DMS153 (cell line): ENCODE measurements at places on chromosomes 1 and 21.

GRCh38 chr1:173553312-173553711 is 49.6 kb downstream of the SLC9C2 start:
- no peak for DNase-seq

DNA sequence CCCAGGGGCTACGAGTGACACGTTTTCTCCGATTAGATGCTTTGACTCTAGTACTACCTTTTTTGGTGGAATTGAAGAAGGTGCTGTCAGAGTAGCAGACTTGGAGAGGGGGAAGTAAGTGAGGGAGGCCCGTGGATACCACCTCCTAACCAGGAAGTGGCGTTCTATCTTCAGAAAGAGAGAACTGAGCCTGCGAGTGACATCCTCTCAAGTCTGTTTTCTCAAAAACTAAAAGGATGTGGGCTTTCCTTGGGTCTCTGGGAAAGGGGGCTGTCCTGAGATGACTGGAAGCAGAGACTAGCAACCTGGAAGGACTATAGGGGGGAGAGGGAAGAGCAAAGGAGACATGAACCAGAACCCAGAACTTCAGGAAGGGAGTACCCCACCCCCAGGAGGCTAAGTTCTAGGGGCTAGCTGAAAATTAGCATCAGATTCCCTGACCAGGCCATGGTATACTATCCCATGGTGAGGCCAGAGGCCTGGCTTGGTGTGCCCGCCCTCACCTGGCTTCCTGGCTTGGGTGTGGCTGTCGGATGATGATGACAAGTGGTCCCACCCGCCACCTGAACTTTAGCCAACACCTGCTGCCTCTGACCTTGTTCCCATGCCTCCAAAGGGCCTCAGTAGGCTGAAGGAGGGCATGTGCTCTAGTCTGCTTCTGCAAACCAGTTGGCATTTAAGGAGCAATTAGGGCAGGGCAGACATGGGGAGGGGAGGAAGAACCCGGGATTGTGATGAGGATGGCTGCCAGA is 49.1 kb downstream of the ATP2B4 start:
- no peak for DNase-seq

DNA sequence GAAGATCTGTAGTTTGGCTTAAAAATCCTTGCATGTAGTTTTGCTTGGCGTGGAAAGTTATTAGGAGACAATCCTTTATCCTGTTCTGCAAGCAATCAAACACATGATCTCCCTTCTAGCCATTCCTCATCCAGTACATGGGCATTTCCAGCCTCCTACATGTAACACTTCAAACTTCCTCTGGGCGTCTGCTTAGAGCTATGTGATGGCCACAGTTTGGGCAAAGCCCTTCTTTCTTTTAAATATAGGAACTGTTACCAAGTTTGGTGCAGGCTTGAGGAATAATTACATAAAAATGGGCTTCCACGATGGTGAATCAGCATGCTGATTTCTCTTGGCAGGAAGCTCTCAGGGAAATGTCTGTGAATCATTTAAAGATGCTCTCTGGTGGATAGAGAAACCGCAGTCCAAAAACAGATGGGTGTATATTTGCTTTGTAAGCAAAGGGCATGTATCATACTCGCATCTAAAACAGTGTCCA is 176.9 kb upstream of the FMN2 start:
- no peak for DNase-seq

GRCh38 chr1:145729196-145729595 is 9.9 kb downstream of the CD160 start:
- DNase-seq = no peak

- DNase-seq = no peak
Measured at GRCh38 chr1:80445033-80445432, 1355.7 kb upstream of the ADGRL2 start.

DNA sequence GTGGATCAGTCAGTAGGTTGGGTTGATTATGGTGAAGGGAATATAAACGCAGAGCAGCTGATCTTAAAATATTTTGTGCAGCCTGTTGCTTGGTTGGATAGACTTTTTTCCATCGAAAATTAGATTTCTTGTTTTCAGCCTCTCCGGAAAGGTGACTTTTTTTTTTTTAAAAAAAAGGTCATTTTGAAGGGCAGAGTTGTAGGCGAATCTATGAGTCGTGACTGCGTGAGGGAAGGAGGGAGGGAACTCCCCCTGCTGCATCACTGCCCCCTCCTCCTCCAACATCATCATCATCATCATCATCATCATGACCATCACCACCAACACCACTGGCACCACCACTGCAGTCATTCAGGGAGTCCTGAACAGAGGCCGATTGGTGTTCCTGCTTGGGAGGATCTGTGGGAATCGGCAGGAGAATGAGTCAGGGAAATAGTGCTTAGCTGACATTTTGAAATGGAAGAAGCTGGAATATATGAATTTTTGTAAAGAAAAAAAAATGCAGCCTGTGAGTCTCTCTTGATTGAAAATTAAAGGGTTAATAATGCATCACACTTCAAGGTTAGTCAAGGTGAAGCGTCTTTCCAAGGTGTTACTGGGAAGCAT is 1.2 kb downstream of the ATP1B1 start:
- DNase-seq = no peak

- no peak for DNase-seq
Measured at GRCh38 chr1:182556279-182556678, 32.8 kb downstream of the RNASEL start.

GRCh38 chr1:165742194-165742593 is 26.5 kb downstream of the TMCO1 start:
- DNase-seq = no peak

GRCh38 chr1:84301004-84301784 is at the start of gene SAMD13:
Gene SAMD13, plus strand, starts transcription at chr1:84301708. Its CDS starts 1,527 bp downstream, at chr1:84303235.
- DNase-seq = peak; percentile 53

DNA sequence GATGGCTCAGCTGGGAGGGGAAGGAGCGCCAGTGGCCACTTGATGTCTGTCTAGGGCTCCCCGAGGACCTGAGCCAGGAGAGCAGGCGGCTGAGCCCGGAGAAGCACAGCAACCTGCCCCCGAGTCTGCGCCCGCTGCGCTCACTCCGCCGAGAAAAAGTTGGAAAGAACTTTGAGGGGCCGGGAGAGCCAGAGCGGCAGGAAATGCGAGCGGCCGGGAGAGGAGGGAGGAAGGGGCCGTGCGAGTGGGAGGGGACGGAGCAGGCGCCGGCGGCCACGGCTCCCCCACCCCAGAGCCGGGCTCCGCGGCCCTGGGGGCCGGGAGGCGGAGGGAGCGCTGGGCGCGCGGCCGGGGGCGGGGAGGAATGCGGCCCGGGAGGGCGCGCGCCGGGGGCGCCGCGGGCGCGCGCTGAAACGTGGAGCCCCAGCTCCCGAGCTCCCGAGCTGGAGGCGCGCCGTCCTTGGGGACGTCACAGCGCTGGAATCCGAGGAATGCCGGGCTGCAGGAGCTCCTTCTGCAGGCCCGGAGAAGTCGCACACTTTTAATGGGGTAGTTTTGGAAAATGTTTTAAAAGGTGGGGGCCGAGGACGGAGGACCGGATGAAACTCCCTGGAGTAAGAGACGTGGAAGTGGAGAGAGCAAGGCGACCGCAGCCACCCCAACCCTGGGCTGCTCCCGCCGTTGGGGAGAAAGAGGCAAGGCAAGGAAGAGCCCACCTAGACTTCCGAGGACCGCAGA is at the start of gene PTPN14:
Gene PTPN14, minus strand, starts transcription at position 167 of the 738 bp plus-strand sequence. CDS start 86,799 bp downstream, outside the sequence.
- no peak for DNase-seq

DNA sequence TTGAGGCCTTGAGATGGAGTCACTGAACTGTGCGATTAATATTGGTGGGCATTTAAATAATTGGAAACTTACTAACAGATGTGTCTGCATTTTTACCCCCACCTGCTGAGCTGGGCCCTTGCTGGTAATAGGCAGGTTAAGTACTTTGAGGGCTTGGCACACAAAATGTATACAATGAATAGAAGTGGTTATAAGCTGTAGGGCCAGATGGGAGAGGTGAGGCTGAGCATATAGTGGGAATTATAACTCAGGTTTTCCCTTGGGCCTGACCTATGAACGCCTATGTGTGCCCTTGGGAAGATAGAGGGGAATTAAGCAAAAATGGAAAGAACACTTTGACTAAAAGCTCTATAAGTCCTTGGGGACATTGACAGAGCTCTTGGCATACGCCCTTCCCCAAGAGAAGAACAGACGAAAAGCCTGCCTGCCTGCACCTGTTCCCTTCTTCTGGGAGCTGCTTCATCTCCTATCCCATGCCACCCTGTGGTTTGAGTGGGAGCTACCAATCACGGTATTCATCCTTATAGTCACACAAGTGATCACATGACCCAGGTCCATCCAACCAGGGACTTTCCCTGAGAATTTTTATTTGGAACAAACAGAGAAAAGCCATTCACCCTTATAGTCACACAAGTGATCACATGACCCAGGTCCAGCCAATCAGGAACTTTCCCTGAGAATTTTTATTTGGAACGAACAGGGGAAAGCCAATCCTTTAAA is 260.7 kb upstream of the CSF3R start:
- DNase-seq = peak; percentile 29

DNA sequence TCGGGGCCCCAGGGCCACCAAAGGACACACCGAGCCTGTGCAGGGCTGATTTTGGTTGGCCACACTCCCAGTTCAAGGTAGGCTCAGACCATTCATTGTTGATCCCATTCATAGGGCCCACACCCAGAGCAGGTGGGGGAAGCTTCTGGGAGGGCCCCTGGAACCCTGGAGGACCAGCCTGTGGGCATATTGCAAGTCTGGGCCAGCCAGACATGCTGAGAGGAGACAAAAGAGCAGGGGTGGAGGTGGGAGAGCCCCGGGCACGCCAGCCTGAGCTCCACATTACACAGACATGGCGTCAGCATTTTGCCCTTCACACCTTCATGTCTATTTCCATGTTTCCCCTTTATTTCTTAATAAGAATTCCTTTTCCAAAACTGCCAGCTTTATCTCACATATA is 25.7 kb downstream of the PMVK start:
- no peak for DNase-seq

- DNase-seq = no peak
Measured at GRCh38 chr21:32602099-32602498, 10.1 kb downstream of the CFAP298 start.

- no peak for DNase-seq
Measured at GRCh38 chr1:236247286-236247685, 34.5 kb downstream of the ERO1B start.

GRCh38 chr1:111733183-111733991 is 5.8 kb downstream of the INKA2 start:
- no peak for DNase-seq

GRCh38 chr1:36269408-36269838 is 36.7 kb upstream of the SH3D21 start:
- no peak for DNase-seq

GRCh38 chr1:154342132-154342531 is 16.8 kb downstream of the ATP8B2 start:
- DNase-seq = no peak

DNA sequence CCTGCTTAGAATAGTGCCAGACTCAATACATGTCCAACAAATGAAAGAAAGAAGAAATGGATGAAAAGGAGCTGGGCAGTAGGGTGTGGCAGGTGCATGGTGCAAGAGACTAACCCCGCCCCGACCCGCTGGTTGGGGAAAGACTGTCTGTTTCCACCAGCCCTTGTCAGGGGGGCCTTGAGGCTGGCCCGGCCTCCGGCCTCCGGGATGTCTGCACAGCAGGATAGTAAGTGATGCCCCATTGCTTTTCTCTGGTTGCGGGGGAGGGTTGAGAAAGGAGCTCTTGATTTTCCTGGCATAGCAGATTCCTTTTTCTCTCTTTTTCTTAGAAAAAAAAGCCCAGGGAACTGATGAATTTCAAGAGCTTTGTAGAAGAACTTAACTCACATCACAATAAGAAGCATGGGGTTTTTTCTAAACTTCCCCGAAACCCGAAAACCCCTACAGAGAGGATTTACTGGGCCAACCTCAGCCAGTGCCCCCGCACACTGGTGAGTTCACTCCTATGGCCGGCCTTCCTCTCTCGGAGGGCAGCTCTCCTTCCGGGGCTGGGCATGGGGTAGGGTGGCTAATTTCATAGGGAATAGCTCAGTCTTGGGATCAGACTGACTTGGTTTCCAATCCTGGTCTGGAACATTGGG is 12.5 kb upstream of the TTC22 start:
- no peak for DNase-seq

GRCh38 chr1:65195495-65196417 is 47.8 kb downstream of the AK4 start:
- DNase-seq = no peak

GRCh38 chr1:114008480-114008941 is 29.2 kb downstream of the OLFML3 start:
- DNase-seq = no peak

- DNase-seq = no peak
Measured at GRCh38 chr21:46092026-46092764, 5.7 kb upstream of the COL6A2 start.

- peak; percentile 45 for DNase-seq
Measured at GRCh38 chr1:20290624-20291597, at the start of gene VWA5B1. Gene VWA5B1, plus strand, starts transcription at chr1:20290875. Its CDS starts 19,727 bp downstream, at chr1:20310602.

DNA sequence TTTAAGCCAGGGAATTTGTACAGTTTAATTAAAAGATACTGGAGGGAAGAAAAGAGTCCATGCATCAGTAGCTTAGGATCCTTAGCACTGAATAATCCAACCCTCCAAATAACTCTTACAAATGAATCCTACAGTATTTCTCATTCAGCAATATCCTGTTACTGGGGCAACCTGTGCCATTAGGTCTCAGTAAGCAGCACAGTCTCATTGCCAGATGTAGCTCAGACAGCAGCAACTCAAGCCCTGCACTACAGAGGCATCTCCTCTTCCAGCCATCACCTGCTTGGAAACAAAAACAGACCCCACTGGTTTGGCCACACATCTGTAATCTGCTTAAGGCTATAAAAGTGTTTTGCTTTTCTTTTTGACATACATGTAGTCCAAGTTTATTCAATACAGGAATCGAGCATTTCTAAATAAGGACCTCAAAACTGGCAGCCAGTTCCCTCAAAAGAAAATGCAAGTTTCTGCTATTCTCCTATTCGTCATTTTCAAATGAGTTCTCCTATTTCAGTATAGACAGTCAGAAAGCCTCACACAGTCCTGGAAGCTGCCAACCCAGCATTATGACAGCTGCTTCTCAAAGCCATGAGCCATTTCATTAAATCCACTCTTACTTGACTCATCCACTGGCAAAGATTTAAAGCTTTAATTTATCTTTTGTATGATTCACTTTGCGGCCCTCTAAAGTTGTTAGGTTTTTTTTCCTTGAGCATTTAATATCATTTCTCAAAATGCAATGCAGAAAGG is 129.0 kb downstream of the APP start:
- DNase-seq = no peak

DNA sequence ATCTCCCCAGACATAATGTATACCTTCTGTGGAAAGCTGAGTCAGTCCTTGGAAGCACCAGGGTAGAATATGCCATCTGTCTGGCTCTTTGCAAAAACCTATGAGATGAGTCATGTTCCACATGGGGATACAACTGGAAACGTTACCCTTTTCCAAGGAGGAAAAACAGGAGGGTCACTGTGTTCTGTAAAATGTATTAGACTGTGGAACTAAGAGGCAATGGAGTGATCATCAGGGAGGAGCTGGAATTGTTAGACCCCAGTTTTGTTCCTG is 16.1 kb upstream of the PSMD4 start:
- DNase-seq = no peak

- DNase-seq = no peak
Measured at GRCh38 chr1:5828308-5828935, 163.8 kb downstream of the NPHP4 start.

GRCh38 chr1:163632269-163632668 is 310.5 kb downstream of the NUF2 start:
- DNase-seq = no peak
